ENCODE measurements at places on chromosomes 11 and 22.

DNA sequence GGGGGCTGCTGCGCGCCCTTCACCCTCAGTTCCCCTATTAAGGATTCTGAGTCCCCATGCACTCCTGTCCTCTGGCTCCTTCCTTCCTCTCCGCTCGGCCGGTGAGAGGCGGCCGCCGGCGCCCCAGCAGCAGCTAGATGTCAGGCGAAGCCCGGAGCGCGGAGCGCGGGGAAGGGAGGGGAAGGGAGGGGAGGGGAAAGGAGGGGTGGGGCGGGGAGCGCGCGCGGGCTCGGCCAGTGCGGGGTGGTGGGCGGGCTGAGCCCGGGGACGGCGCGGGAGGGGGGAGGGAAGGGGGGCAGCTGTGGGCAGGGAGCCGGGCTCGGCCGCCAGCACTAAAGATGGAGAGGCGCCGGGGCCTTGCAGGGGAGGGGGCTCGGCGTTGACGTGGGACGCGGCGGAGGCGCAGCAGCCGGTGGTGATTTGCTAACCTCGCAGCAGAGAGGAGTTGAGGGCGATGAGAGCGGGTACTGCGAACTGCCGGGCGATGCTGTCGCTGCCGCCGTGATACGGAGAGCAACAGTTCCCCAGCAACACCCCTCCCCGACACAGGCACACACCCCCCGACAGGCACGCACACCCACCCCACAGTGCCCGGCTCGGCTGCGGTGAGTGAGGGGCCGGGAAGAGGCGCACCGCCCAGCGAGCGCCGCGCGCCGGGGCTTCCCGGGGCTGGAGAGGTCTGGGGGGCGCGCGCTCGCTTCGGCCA lies at the start of gene ZBTB16:
ZBTB16 (plus strand) TSS at position 434 of the 706 bp plus-strand sequence. CDS start 3,590 bp downstream, outside the sequence.
- H3K27me3 ChIP-seq: peaks cover 66% of the 10 kb centered on the region
- H3K27ac ChIP-seq: no peak within 1 kb of the TSS
- H3K36me3 ChIP-seq: no peaks in the 10 kb centered on the region
- 0 out of 2 replicates have a peak, but pooled peaks cover 4% of the 10 kb centered on the region for H3K4me1 ChIP-seq
- DNase-seq: no peak

- H3K27me3 ChIP-seq: peaks cover 2% of the 10 kb centered on the region
- no peak for DNase-seq
- H3K27ac ChIP-seq: no peak overlapping the region
- no peak overlapping the region for H3K4me3 ChIP-seq
Measured at GRCh38 chr11:134727204-134727603, 315.2 kb upstream of the B3GAT1 start.

DNA sequence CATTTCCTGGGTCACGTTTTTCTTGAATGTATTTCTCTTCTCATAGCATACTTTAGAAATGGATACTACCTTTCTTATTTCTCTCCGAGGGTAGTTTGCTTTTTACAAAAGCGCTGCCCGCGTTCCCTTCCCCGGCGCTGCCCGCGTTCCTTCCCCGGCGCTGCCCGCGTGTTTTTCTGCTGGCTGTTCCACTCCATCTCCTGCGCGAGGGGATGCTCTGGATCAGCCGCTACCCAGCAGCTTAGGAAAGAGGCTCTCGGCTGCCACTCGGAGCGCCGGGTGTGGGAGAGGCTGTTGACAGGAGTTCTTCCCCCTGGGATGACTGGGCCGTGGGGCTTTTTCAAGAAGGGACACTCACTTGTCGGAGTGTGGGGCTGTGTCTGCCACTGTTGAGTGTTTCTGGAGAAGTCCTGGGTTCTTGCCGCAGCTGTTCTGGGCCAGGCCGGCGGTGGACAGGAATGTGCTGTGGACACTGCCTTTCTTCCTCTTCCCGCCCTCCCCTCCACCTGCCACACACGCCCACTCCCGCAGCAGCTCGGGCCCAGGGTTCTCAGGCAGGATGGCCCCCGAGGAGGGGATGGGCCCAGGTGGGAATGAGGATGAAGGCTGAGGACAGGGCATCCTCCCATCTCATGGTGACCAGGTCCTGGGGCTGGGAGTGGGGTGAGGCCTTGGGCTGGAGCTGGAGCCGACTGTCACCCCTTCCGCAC lies 30.6 kb downstream of the GLB1L2 start:
- H3K27ac ChIP-seq: no peak overlapping the region
- H3K4me3 ChIP-seq: no peak overlapping the region
- H3K4me1 ChIP-seq: no peaks in the 10 kb centered on the region
- no peak for DNase-seq
- no peaks in the 10 kb centered on the region for H3K36me3 ChIP-seq

DNA sequence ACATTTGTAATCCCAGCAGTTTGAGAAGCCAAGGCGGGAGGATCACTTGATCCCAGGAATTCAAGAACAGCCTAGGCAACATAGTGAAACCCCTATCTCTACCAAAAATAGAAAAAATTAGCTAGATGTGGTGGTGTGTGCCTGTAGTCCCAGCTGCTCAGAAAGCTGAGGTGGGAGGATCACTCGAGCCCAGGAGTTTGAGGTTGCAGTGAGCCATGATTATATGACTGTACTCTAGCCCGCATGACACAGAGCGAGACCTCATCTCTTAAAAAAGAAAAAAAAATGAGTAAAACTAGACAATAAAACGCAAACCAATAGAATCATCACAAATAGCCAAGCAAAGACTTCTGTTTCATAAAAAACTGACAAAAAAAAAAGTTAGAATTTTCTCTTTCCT lies 21.8 kb downstream of the NUCB2 start:
- H3K36me3 ChIP-seq: peaks cover 10% of the 10 kb centered on the region
- H3K27me3 ChIP-seq: no peaks in the 10 kb centered on the region
- no peak overlapping the region for H3K27ac ChIP-seq
- H3K4me3 ChIP-seq: no peak overlapping the region
- no peak for DNase-seq

DNA sequence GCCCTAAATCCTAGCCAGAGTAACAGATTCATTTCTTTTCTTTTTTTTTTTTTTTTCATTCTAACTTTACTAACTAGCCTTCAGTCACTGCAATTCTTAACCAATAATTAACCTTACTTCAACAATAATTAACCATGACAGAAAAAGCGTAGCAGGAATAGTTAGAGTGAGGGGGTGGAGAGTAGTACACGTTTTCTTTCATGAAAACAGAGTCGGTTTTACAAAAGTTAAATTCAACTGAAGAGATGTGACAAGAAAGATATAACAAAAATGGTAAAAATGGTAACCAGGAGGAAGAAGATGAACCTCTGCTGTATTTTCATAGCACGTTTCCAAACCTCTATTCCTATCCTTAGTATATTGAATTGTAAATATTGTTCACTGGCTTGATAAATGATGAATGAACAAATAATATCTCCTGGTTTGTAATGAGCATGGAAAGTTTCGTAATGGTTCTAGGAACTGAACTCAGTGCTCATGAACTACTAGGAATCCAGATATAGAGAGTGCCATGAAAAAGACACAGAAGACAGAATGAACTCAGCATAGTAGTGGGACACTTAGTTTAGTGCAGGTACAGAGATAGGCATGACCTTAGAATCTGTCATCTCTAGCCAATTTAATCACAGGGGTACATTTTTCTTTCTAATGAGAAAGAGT lies 116.5 kb upstream of the ANO5 start:
- DNase-seq: no peak
- H3K27ac ChIP-seq: no peak overlapping the region

DNA sequence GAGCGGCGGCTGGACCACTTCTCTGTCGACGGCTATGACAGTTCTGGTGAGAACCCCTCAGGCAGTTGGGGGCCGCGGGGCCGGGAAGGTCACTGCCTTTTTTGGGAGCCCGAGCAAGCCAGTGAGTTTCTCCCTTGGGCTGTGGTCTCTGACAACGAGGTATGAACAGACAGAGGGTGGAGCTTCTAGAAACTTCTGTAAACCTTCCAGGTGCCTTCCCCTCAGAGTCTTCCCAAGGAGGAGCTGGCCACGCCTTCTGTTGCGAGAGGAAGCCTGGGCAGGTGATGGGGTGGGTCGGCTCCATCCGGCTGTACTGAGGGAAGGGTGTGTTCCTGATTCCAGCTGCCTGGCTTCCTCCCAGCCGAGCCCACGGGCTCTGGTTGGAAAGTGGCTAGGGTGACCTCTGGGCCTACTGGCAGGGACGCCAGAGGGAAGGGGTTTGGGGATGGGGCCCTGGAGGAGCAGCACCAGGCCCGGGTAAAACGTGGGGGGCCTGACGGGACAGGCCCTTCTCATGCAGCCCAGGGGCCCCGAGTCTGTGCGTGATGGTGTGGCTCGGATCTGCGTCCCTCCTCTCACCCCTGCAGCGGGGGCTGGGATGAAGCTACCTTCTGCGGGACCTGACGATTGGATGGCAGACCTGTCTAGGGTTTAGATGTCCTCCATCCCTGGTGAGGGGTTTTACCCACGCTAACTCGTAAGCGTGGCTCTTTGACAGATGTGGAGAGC lies 110.8 kb downstream of the KCNQ1OT1 start:
- no peaks in the 10 kb centered on the region for H3K4me1 ChIP-seq
- DNase-seq: no peak
- H3K36me3 ChIP-seq: no peaks in the 10 kb centered on the region
- no peak overlapping the region for H3K27ac ChIP-seq

- peak; percentile 60 for DNase-seq
- no peaks in the 10 kb centered on the region for H3K27me3 ChIP-seq
- H3K36me3 ChIP-seq: no peaks in the 10 kb centered on the region
- no peak overlapping the region for H3K4me3 ChIP-seq
Measured at GRCh38 chr11:72932132-72932570, 117.9 kb downstream of the ATG16L2 start.

GRCh38 chr11:65558002-65558929 lies at the start of gene LTBP3:
LTBP3 (minus strand) TSS chr11:65558359; CDS start chr11:65557959, 400 bp downstream.
- H3K27me3 ChIP-seq: no peaks in the 10 kb centered on the region
- peak; percentile 55 for DNase-seq
- H3K36me3 ChIP-seq: peaks cover 5% of the 10 kb centered on the region

DNA sequence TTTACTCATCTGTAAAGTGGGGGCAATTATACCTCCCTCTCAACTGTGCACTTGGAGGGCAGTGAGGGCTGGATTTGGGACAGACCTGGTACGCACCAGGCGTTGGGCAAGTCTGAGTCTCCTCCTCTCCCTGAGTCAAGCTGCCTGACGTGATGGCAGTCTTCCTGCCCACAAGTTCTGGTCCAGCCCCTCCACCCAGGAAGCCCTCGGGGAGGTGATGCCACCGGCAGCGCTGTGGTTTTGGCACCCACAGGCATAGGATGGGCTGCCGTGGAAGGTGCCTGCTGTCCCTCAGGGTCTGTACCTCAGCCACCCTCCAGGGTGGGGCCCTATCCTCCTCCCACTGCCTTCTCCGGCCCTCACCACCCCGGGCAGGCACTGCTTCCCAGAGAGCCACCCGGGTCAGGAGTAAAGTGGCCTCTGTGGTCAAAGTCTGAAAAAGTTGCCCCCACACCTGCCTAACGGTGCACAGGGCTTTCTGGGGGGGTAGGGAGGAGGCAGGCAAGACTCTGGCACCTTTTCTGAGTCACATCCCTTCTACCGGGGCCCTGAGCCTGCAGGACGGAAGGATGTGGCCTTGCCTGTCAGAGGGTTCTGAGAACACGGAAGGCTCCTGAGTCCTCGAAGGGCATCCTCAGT lies 6.5 kb upstream of the APOBEC3H start:
- peaks cover 39% of the 10 kb centered on the region for H3K27me3 ChIP-seq
- H3K4me1 ChIP-seq: peaks cover 4% of the 10 kb centered on the region

DNA sequence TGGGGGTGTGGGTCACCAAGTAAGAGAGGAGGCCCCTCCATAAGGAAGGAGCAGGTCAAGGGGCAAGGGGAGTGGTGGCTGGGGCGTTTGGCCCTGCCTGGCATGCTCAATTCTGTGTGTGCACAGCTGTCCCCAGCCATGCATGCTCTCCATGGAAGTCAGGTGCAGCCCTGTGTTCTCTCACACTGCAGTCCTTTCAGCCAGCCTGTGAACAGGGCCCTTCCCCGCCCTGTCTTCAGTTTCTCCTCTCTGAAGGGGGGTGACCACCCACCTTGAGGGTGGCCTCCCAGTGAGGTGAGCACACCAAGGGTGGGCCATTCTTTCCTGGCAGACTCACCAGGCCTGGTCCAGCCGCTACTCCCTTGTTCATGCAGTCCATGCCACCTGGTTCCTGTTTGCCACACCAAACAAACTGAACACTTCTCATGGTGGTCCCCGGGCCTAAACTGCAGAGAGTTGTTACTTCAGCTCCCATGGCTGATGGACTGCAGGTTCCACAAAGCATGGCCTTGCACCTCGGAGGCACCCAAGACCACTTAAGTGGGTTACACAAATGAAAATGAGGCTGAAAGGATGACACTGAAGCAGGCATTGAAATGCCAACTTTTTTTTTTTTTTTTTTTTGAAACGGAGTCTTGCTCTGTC lies 1.7 kb upstream of the CHCHD10 start:
- no peak overlapping the region for H3K27ac ChIP-seq
- peaks cover 2% of the 10 kb centered on the region for H3K27me3 ChIP-seq
- H3K36me3 ChIP-seq: no peaks in the 10 kb centered on the region
- H3K4me3 ChIP-seq: no peak overlapping the region
- peaks cover 17% of the 10 kb centered on the region for H3K4me1 ChIP-seq

GRCh38 chr11:133660202-133660568 lies 127.9 kb upstream of the OPCML start:
- no peak overlapping the region for H3K4me3 ChIP-seq
- no peak for DNase-seq
- H3K27me3 ChIP-seq: no peaks in the 10 kb centered on the region
- H3K36me3 ChIP-seq: no peaks in the 10 kb centered on the region
- no peak overlapping the region for H3K27ac ChIP-seq
- no peaks in the 10 kb centered on the region for H3K4me1 ChIP-seq

DNA sequence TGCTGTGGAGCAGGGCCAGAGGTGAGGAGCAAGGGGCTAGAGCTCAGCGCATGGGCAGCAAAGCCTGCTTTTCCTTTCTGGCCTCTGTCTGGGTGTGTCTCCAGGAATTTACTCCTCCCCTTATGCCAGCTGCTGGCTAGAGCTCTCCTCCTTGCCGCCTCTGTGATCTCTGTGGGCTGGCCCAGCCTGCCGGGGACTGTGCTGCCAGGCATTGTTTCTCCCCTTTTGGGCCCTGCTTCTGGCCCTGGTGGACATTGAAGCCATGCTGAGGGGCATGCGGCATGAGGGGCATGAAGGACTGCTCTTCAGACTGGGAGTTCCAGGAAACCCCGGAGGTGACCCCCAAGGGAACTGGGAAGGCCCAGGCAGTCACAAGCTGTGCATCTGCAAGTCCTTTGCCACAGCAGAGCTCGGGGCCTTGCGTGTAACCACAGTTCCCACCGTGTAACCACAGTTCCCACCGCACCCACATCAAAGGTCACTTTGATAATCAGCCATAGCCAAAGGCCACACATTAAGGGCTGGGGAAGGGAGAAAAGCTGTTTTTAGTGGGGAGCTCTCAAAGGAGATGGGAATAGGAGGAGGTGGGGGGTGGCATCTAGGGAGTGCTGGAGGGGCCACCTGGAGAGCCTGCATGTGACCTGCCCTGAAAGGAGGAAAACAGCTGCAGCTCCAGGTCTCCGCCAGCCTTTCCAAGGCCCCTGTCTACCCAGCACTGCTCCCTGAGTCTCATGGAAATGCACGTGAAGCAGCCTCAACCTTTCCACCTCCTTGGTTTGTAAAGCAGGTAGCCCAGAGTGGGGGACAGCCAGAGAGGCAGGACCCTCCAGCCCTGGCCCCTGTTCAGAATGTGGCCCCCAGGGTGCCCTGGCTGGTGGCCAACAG lies 62.3 kb downstream of the PPFIBP2 start:
- no peak for DNase-seq
- H3K36me3 ChIP-seq: no peaks in the 10 kb centered on the region
- peak overlapping the region; percentile 87 for H3K4me3 ChIP-seq
- H3K27me3 ChIP-seq: no peaks in the 10 kb centered on the region
- H3K27ac ChIP-seq: peak overlapping the region; percentile 90

- H3K27ac ChIP-seq: no peak overlapping the region
- H3K36me3 ChIP-seq: no peaks in the 10 kb centered on the region
- H3K27me3 ChIP-seq: no peaks in the 10 kb centered on the region
- H3K4me3 ChIP-seq: no peak overlapping the region
- no peak for DNase-seq
Measured at GRCh38 chr11:134404575-134405341, 7.3 kb downstream of the B3GAT1 start.

Measured in HFFc6 (cell line).